A549 treated with CORT108297 at 1 μM for 4 hours (cell line): ENCODE measurements at places on chromosomes 12 and 14. TPM values are rescaled to one million over a fixed set of nuclear protein-coding genes. Genes with fewer than 3 reads are reported as not detected.

Gene MMP19
- 0.07 to 0.31 TPM (median 0.22 TPM) in 5 replicates for total RNA-seq

Gene LMNTD1
- not detected in 5 replicates for total RNA-seq

Gene STAB2
- 0.01 TPM in 1 of 5 replicates, not detected in the others for total RNA-seq

Gene INHBC
- total RNA-seq, result 0.05 to 0.08 TPM in 2 of 5 replicates, not detected in the others

Gene TDP1
- total RNA-seq, result 11.0 to 16.7 TPM (median 14.2 TPM) in 5 replicates

Gene PEX5
- 28.2 to 33.0 TPM (median 31.8 TPM) in 5 replicates for total RNA-seq

Gene KRT7
- total RNA-seq, result 4,100 to 4,959 TPM (median 4,677 TPM) in 5 replicates

Gene ADSS1
- 5.6 to 8.9 TPM (median 6.6 TPM) in 5 replicates for total RNA-seq

Gene MED6
- 40.2 to 57.7 TPM (median 43.2 TPM) in 5 replicates for total RNA-seq

Gene PRPH
- total RNA-seq, result 0.97 to 1.8 TPM (median 1.5 TPM) in 5 replicates

Gene TSHR
- total RNA-seq, result not detected in 5 replicates

Gene KANSL2
- total RNA-seq, result 33.3 to 41.4 TPM (median 36.9 TPM) in 5 replicates

Gene CACNA1C
- 0.02 to 0.15 TPM (median 0.09 TPM) in 3 of 5 replicates, not detected in the others for total RNA-seq

Gene RAB3IP
- 12.1 to 15.8 TPM (median 12.7 TPM) in 5 replicates for total RNA-seq

Gene PRH1
- total RNA-seq, result 1.7 to 4.2 TPM (median 2.7 TPM) in 5 replicates

Gene SCNN1A
- 10.8 to 15.6 TPM (median 14.9 TPM) in 5 replicates for total RNA-seq

Gene KIF5A
- total RNA-seq, result 0.10 to 0.36 TPM (median 0.24 TPM) in 5 replicates

Gene CDCA3
- 80.3 to 93.7 TPM (median 82.1 TPM) in 5 replicates for total RNA-seq

Gene HOXC11
- total RNA-seq, result 0.39 to 0.65 TPM (median 0.54 TPM) in 5 replicates

Gene TMEM119
- 0.02 to 0.09 TPM (median 0.07 TPM) in 5 replicates for total RNA-seq

Gene DENND5B
- 13.2 to 16.2 TPM (median 15.5 TPM) in 5 replicates for total RNA-seq

Gene GALNT16
- 2.4 to 3.8 TPM (median 3.5 TPM) in 5 replicates for total RNA-seq

Gene FGF23
- not detected in 5 replicates for total RNA-seq

Gene PPM1H
- total RNA-seq, result 6.3 to 8.1 TPM (median 7.0 TPM) in 5 replicates

Gene APOF
- not detected in 5 replicates for total RNA-seq

Gene SRSF9
- total RNA-seq, result 181 to 225 TPM (median 215 TPM) in 5 replicates

Gene SDR9C7
- not detected in 5 replicates for total RNA-seq

Gene B4GALNT1
- 33.2 to 55.1 TPM (median 48.9 TPM) in 5 replicates for total RNA-seq

Gene TCL1B
- total RNA-seq, result not detected in 5 replicates

Gene CIT
- total RNA-seq, result 10.1 to 14.6 TPM (median 12.3 TPM) in 5 replicates

Gene FGD6
- 12.5 to 17.4 TPM (median 14.9 TPM) in 5 replicates for total RNA-seq

Gene PPP2R3C
- 22.3 to 27.6 TPM (median 25.1 TPM) in 5 replicates for total RNA-seq

Gene RASSF8
- 5.0 to 11.2 TPM (median 8.7 TPM) in 5 replicates for total RNA-seq

Gene RGS6
- not detected in 5 replicates for total RNA-seq

Gene PLD4
- 0.06 to 0.12 TPM (median 0.06 TPM) in 4 of 5 replicates, not detected in the other for total RNA-seq

Gene SLC25A47
- not detected in 5 replicates for total RNA-seq

Gene SLC2A13
- 2.6 to 4.2 TPM (median 3.9 TPM) in 5 replicates for total RNA-seq

Gene GPRC5D
- total RNA-seq, result not detected in 5 replicates

Gene STYK1
- total RNA-seq, result 0.14 to 0.43 TPM (median 0.23 TPM) in 5 replicates

Gene RASAL1
- total RNA-seq, result 0.45 to 0.63 TPM (median 0.53 TPM) in 5 replicates

Gene RIPK3
- not detected in 5 replicates for total RNA-seq

Gene GUCY2C
- 0.02 TPM in 2 of 5 replicates, not detected in the others for total RNA-seq

Gene PTPN11
- total RNA-seq, result 40.6 to 62.1 TPM (median 55.4 TPM) in 5 replicates

Gene ZDHHC22
- 0.20 to 0.46 TPM (median 0.34 TPM) in 5 replicates for total RNA-seq

Gene DTX1
- 0.32 to 0.62 TPM (median 0.42 TPM) in 5 replicates for total RNA-seq

Gene KRT6C
- not detected in 5 replicates for total RNA-seq

Gene DNAH10
- total RNA-seq, result 0.14 to 0.26 TPM (median 0.17 TPM) in 5 replicates

Gene IL31
- total RNA-seq, result not detected in 5 replicates

Gene RHOJ
- total RNA-seq, result not detected in 5 replicates

Gene LRRK2
- 1.7 to 2.6 TPM (median 2.3 TPM) in 5 replicates for total RNA-seq

Gene P2RX7
- not detected in 5 replicates for total RNA-seq

Gene NEMP1
- total RNA-seq, result 14.5 to 17.2 TPM (median 17.0 TPM) in 5 replicates

Gene EPYC
- total RNA-seq, result not detected in 5 replicates
